ENCODE measurements at places on chromosomes 3 and 15. TPM values are rescaled to one million over a fixed set of nuclear protein-coding genes. Genes with fewer than 3 reads are reported as not detected.

NPAP1 gene
- total RNA-seq = not detected

KCNMB2 gene
- total RNA-seq = not detected

BDH1 gene
- total RNA-seq = 14.9 TPM

XXYLT1 gene
- total RNA-seq = 20.9 TPM

CADM2 gene
- 0.14 TPM for total RNA-seq

ROPN1B gene
- total RNA-seq = not detected

ATP13A5 gene
- 0.49 TPM for total RNA-seq

RAD51 gene
- total RNA-seq = 10.8 TPM

CAV3 gene
- not detected for total RNA-seq

SATB1 gene
- total RNA-seq = 2.1 TPM

KLHL18 gene
- 21.4 TPM for total RNA-seq

CXCR6 gene
- total RNA-seq = not detected

WDR93 gene
- not detected for total RNA-seq

CHDH gene
- total RNA-seq = 0.70 TPM

ZNF385D gene
- not detected for total RNA-seq

GOLGA6L4 gene
- 0.46 TPM for total RNA-seq

SLC9C1 gene
- total RNA-seq = not detected

GOLGA6L26 gene
- not detected for total RNA-seq

GPR62 gene
- total RNA-seq = not detected

NR2F2 gene
- total RNA-seq = 9.0 TPM

OCA2 gene
- total RNA-seq = 0.88 TPM

CD96 gene
- total RNA-seq = not detected

SSR3 gene
- total RNA-seq = 126 TPM

RBP2 gene
- total RNA-seq = not detected

FHIT gene
- 3.7 TPM for total RNA-seq

CTDSPL gene
- total RNA-seq = 62.9 TPM

NANOGP8 gene
- total RNA-seq = not detected

GBE1 gene
- total RNA-seq = 13.9 TPM

TTLL13 gene
- not detected for total RNA-seq

PCSK6 gene
- 7.8 TPM for total RNA-seq

KCNMB3 gene
- 0.35 TPM for total RNA-seq

ANKUB1 gene
- 1.7 TPM for total RNA-seq

ROBO2 gene
- total RNA-seq = 0.28 TPM

GOLGA6L7 gene
- not detected for total RNA-seq

KBTBD12 gene
- total RNA-seq = not detected

GPR15 gene
- not detected for total RNA-seq

LMCD1 gene
- total RNA-seq = 8.4 TPM

ITIH3 gene
- not detected for total RNA-seq

ALDH1A2 gene
- not detected for total RNA-seq

CFAP44 gene
- total RNA-seq = 1.4 TPM

B3GALNT1 gene
- total RNA-seq = 10.2 TPM

THSD4 gene
- total RNA-seq = 12.4 TPM

ZSCAN2 gene
- total RNA-seq = 7.7 TPM

COL7A1 gene
- 294 TPM for total RNA-seq

GCNT3 gene
- total RNA-seq = 4.2 TPM

ACKR2 gene
- 0.92 TPM for total RNA-seq

TRH gene
- total RNA-seq = not detected

PLAAT1 gene
- total RNA-seq = 2.0 TPM

TRPM1 gene
- total RNA-seq = 0.07 TPM

Measured in airway epithelial cell (primary cell).